ENCODE measurements at places on chromosomes 11 and 22.

GRCh38 chr22:41334951-41335635 is 33.8 kb downstream of the ZC3H7B start:
- no peak for DNase-seq

- no peak for DNase-seq
Measured at GRCh38 chr11:116281173-116282160, 491.3 kb downstream of the BUD13 start.

DNA sequence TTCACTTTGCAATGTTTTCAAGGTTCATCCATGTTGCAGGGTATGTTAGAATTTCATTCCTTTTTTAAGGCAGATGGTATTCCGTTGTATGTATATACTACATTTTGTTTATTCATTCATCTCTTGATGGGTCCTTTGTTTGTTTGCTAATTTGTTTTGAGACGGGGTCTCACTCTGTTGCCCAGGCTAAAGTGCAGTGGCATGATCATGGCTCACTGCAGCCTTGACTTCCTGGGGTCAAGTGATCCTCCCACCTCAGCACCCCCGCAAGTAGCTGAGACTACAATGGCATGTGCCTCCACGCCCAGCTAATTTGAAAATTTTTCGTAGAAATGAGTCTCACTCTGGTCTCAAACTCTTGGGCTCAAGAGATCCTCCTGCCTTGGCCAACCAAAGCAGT is 6.2 kb downstream of the UVRAG start:
- no peak for DNase-seq

GRCh38 chr22:49785046-49785521 is 42.6 kb downstream of the BRD1 start:
- DNase-seq: no peak

DNA sequence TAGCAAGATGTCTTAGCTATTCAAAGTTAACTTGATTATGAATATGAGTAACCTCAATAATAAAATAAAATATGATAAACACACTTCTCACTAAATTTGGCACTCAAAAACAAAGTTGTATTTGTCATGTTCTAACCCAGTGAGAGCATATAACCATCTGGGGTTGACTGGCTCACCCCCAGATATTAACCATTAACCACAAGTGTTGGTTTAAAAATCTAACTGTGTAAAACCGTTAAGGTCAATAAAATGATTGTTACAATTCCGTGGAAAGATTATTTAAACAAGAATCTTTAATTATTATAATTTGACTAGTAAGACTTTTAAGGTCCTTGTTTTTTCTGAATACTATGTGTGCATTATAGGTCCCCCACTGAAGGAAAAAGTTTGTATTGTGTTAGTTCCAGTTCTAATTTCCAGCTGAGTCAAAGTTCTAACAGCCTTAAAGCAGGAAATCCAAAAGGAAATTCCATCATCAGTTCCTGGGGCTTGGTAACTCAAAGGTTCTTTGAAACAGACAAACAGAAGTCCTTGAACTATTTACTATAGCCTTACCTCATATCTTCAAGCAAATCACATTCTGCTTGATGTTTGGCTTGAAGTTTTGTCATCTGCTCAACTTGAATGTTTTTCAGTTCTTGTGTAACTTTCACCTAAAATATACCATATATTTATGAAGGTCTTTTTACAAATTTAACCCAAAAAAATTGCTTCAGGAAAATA is 2.5 kb downstream of the FCHSD2 start:
- no peak for DNase-seq

DNA sequence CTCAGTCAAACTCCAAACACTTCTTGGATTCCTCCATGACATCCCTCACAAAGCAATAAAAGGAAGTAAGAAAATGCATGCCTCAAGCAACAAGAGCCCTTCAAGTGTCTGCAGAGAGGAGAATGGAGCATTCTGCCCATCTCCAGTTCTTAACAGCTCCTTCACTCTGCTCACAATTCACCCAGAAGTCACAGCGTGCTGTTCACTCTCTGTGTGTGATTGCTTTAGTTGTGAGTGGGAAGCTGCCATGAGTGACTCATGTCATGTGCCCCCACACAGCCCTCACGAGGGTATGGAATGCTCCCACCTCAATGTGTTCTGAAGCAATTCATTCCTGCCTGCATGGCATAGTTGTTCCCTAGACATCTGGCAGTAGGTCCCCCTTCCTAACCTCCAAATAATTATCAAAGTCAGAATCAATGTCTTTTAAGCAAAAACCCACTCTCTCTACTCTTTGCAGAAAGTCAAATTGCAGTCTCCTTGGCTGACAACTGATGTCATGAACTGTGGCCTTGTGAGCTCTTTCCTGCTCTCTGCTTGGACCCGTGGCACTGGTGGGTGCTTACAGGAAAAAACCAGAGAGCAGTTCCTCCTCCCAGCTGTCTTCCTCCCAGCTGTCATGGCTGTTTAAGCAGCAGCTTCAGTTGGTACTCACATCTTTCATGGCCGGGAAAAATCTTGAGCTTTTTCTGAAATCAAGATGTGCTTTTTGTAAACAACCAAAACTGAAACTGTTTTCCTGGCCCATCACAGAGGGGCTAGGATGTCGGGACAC is 112.1 kb upstream of the SPON1 start:
- DNase-seq: no peak

- DNase-seq: no peak
Measured at GRCh38 chr11:104369761-104370160, 205.8 kb upstream of the PDGFD start.

GRCh38 chr11:71442880-71443279 is 5.3 kb downstream of the DHCR7 start:
- no peak for DNase-seq

DNA sequence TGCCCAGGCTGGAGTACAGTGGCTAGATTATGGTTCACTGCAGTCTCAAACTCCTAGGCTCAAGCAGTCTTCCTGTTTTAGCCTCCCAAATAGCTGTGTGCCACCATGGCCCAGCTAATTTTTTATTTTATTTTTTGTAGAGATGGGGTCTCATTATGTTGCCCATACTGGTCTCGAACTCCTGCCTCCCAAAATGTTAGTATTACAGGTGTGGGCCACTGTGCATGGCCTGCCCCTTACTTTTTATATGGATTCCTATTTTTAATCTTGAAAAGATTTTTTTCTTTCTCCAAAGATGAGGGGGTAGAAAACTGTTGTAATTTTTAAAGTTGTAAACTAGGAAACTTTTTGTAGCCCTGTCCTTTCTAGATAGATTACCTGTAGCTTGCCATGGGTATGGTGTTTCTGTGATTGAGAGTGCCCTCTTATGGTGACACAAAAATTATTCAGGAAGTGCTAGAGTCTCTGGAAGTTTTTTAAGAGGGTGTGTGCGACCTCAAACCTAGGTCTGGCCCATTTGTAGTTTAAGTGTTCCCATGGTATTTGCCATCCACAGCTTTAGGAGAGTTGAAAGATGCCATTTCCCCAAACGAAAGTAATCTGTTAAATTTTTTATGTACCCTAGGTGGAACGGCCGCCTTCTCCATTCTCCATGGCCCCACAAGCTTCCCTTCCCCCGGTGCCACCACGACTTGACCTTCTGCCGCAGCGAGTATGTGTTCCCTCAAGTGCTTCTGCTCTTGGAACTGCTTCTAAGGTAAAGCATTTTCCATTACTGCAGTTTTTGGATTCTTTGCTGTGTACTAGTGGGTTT is 32.4 kb downstream of the MCAM start:
- no peak for DNase-seq

DNA sequence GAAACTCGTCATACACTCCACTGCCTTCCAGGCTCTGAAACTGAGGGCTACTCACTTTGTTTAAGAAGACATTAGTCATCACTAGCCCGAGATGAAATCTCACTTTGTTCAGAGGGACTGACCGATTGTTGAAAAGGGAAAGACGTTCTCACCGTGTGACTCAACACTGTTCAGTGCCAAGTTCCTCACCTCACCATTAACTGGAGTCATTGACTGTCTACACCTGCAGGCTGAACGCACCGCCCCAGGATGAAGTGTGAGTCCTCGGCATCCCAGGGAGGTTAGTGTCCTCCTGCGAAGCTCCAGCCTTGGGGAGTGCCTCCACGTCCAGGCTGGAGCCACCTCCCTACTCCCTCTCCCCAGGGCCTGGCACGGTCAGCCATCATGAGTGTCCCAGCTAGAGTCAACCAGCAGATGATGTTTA is 30.4 kb downstream of the FADD start:
- DNase-seq: no peak

GRCh38 chr22:17705951-17706900 is 67.7 kb downstream of the BCL2L13 start:
- DNase-seq: peak; percentile 3

GRCh38 chr11:88383447-88383846 is 45.9 kb upstream of the CTSC start:
- no peak for DNase-seq

DNA sequence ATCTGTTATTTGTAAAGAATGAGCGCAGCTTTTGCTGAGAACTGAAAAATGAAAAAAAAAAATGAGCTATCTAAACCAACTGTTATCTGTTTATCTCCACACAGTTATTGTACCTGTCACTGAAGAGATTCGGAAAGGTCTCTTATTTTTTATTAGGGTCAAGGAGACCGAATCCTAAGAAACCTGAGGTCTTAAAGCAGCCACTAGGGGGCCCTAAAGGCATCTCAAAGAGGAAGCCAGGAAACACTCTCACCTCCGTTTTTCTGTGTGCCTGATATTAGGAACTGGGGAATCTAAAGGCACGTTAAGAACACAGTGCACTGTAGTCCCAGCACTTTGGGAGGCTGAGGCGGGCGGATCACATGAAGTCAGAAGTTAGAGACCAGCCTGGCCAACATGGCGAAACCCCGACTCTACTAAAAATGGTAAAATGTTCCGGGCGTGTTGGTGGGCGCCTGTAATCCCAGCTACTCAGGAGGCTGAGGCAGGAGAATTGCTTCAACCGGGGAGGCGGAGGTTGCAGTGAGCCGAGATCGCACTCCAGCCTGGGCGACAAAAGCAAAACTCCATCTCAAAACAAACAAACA is 3.5 kb upstream of the LARGE1 start:
- DNase-seq: no peak

DNA sequence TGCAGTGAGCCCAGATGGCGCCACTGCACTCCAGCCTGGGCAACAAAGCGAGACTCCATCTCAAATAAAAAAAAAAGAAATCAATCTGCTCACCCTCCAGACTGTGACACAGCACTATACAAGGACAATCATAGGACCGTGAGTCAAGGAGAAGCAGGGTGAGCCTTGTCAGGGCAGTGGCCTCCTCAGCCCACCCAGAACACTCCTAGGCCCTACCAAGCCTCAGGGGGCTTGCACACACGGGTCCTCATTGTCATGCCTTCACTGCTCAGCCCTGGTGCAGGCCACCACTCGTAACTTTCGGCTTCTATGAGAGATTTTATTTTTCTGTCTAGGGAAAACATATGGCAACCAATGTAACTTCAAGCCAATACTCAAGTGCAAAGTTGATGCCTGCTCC is 35.8 kb downstream of the DGCR2 start:
- DNase-seq: no peak

DNA sequence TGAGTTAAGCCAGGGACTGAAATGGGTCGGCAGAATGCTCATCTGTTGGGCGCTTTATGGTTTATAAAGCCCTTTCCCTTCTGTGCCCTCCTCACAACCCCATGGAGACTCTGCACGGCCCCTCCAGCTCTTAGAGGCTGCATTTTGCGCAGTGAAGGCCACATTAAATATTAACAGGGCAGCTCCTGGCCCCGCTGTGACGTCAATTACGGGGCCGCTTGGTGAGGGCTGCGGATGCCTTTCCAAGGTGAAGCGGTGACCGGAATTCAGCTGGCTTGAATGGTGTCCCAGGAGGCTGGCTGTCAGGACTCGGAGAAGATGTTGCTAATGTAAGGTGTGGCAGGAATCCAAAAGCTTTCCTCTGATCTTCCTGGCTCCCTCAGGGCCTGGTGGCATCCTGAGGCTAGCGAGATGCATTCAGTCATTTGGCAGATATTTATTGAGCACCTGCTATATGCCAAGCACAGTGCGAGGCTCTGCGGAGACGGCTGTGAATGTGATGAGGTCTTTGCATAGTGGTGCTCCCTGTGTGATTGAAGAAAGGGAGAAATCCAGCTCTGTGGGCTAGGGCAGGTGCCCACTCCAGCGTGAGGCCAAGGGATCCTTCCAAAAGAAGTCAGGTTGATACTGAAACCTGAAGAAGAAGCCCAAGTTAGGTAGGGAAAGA is 10.4 kb upstream of the YWHAH start:
- DNase-seq: no peak

Measured in stimulated activated CD8-positive, alpha-beta memory T cell treated with anti-CD3 and anti-CD28 coated beads, Interleukin-15, amount 100 ng/mL, for 4 hours (primary cell).